ENCODE measurements at places on chromosomes 11 and 22. TPM values are rescaled to one million over a fixed set of nuclear protein-coding genes. Genes with fewer than 3 reads are reported as not detected.

The OR5L2 gene
- total RNA-seq: not detected

The DLG2 gene
- 1.6 TPM for total RNA-seq

The TSPAN18 gene
- total RNA-seq: 0.88 TPM

The ANGPTL5 gene
- total RNA-seq: not detected

The CLMP gene
- 130 TPM for total RNA-seq

The C11orf42 gene
- not detected for total RNA-seq

The HTR3A gene
- not detected for total RNA-seq

The SPON1 gene
- total RNA-seq: 0.65 TPM

The TMEM86A gene
- 1.2 TPM for total RNA-seq

The GRIK4 gene
- not detected for total RNA-seq

The GUCY1A2 gene
- total RNA-seq: 0.40 TPM

The TRIM49 gene
- total RNA-seq: not detected

The MMP12 gene
- total RNA-seq: not detected

The SLC22A12 gene
- not detected for total RNA-seq

The NPTXR gene
- 4.4 TPM for total RNA-seq

The IL18 gene
- total RNA-seq: 4.1 TPM

The GRIA4 gene
- 26.6 TPM for total RNA-seq

The TRIM77 gene
- not detected for total RNA-seq

The SMC1B gene
- not detected for total RNA-seq

The PRR33 gene
- not detected for total RNA-seq

The OR10A2 gene
- not detected for total RNA-seq

The ENTHD1 gene
- total RNA-seq: not detected

The MRGPRE gene
- total RNA-seq: not detected

The PDE2A gene
- total RNA-seq: 0.24 TPM

The TIMM10 gene
- total RNA-seq: 14.7 TPM

All from epithelial cell of alveolus of lung (primary cell).